Activated CD4-positive, alpha-beta T cell treated with anti-CD3 and anti-CD28 coated beads, Interleukin-2, amount 50 U/mL, for 48 hours (primary cell): ENCODE measurements at places on chromosomes 2 and 18.

DNA sequence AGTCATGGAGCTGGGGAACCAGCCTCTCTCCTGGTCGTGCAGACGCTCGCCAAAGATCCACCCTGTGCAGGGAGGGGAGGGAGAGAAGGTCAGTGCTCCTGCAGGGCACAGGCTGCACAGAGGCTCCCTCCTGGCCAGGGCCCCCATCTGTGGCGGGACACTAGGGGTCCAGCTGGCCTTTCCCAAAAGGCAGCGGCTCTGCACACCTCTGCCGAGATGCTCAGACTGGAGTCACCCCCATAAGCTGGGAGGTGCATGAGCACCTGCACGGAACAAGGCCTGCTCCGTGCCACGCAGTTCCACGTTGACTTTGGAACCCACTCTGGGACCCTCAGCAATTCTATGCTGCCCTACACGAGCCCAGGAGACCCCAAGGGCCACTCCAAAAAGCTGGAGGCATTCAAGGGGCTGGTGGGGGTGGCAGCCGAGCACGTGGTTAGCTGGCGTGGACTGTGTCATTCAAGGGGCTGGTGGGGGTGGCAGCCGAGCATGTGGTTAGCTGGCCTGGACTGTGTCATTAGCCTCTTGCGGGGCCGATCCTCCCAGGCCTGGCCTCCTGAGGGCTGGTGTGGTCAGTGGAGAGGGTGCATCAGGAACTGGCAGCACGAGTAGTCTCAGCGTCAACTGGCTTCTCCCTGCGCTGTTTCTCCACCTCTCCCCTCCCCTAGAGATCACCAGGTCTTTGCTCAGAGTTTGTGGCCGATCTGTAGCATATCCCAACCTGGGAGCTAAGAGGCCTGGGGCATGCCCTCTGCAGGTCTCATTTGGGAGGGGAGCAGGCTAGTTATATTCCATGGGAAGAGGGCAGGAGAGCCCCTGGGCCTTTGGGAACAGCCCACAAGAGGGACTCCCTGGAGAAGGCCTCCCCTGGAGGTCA is 9.8 kb downstream of the SNORC start:
- no peak for DNase-seq

GRCh38 chr2:96775160-96775559 is 14.5 kb downstream of the CNNM4 start:
- DNase-seq: no peak

DNA sequence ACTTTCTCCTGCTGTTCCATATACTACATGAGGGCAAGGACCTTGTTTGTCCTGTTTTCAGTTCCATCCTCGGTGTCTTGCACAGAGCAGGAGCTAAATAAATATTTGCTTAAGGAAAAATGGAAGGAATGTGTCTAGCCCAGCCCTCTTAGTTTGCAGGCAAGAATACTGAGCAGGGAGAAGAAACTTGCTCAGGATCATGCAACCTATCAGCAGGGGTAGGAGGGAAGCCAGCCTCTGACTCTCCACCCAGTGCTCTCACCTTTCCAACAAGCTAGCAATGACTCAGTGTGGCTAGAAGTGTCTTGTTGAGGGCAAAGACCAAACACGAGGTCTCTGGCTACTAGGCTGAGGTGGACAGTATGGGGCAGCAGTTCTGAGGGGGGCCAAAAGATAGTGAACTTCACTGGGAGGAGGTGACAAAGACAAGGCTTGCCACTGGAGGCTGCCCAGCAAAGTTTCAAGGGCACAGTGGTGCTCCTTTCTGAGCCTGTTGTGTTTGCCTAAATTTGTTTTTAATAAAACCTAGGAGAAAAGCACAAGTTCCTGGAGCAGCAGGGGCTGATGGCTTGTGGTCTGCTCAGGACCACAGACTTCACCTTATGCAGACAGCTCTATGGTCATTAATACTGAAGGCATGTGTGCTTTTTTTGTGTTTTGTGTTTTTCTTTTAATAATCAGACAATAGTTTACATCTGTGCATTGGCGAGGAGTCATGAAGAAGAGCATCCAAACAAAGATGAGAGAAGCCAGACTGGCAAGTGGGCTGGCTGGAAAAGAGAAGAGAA is 49.1 kb upstream of the CTAGE1 start:
- no peak for DNase-seq

DNA sequence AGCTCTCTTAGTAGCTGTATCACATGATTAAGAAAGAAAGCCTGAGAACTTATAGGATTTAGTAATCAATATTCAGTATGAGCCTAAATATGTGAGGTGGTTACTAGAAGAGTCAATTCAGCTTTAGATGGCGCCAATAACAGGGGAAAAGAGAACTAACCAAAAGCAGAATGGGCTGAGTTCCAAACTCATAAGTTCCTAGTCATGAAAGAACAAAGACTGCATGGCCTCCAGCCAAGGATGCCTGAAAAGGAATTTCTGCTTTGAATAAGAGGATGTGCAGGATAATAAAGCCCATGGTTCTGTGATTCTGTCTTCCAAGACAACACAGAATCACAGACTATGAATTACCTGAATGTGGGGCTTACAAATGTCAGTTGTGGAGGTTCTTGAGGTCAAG is 196.5 kb downstream of the SATB2 start:
- no peak for DNase-seq

DNA sequence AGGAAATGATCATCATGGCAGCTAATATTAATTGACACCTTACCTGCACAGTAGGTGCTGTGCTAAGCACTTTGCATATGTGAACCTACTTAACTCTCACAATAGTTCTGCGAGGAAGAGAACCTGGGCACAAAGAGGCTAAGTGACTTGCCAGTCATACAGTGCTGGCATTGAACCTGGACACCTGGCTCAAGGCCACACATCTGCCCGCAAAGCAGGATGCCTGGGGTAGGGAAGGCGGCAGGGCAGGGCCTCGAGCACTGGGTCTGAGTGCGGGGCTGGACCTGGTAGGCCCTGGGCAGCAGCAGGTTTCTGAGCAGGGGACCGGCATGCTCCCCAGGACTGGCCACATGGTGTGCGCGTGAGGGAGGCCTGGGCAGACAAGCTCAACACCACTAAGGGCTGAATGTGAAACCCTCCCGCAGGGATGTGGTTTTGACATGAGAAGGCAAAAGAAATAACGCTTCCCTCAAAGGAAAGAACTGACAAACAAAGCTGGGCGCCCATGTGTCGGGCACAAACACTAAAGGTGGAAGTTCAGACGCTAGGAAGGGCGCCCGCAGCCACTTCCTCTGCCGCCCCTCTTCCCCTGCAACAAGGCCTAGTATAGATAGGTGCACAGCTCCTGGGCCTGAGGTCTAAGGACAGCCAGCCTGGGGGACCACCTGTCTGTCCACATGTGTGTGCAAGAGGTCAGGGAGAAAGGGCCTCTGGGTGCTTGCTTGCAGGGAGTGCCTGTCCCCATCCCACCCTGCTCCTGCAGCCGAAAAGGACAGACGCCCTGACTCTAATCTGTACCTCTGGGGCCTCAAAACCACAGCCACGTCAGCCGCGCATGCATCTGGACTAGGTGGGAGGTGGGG is 92.5 kb downstream of the ZFP36L2 start:
- DNase-seq: peak; percentile 70

GRCh38 chr2:109403841-109404201 is 209.9 kb downstream of the SEPTIN10 start:
- DNase-seq: no peak

- DNase-seq: no peak
Observed at GRCh38 chr2:182050333-182051135, 64.9 kb downstream of the PPP1R1C start.

GRCh38 chr2:218985325-218986091 is 524 bp upstream of the FEV start:
- no peak for DNase-seq

- DNase-seq: no peak
Observed at GRCh38 chr2:232488097-232488711, 570 bp upstream of the ECEL1 start.

DNA sequence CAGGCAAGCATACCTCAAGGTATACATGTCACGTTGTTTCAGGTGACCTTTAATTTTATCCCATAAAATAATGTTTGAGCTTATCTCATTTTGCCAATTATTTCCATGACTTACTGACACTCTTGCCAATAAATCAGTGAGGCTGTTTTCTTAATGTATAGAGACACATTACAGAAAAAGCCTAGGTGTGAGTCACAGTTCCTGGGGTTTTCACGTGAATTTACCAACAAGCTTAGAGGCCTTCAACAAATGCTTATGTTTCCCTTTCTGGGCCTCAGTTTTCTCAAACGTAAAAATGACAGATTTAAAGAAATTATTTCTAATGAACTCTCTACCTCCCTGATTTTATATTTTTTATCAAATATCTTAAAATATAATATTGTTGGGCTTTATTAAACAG is 517.5 kb upstream of the SPHKAP start:
- no peak for DNase-seq

DNA sequence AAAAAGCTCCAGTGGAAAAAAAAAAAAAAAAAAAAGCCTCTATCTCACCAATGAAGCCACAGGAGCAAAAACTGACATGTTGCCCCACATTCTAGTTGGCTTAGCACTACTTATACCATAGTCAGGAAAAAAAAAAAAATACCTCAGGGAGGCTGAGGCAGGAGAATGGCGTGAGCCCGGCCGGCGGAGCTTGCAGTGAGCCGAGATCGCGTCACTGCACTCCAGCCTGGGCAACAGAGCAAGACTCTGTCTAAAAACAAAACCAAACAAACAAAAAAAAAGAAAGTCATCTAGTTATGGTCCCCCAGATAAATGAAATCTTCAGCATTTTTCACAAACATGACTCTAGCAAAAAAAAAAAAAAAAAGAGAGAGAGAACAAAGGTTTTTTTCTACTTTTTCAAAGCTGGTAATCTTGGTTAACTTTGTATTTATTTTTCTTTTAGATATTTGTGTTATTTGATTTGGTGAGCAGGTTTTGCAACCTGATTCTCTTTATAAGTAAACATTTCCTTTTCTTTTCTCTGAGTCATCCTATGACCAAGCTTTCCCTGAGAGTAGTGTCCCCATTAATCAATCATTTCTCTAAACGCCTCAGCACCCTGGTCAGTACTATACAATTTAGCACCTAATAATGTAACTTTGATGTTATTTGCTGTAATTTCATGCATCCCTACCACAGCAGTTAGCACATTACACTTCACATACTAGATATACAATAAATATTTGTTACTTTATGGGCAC is 273.7 kb upstream of the PIK3C3 start:
- DNase-seq: no peak

DNA sequence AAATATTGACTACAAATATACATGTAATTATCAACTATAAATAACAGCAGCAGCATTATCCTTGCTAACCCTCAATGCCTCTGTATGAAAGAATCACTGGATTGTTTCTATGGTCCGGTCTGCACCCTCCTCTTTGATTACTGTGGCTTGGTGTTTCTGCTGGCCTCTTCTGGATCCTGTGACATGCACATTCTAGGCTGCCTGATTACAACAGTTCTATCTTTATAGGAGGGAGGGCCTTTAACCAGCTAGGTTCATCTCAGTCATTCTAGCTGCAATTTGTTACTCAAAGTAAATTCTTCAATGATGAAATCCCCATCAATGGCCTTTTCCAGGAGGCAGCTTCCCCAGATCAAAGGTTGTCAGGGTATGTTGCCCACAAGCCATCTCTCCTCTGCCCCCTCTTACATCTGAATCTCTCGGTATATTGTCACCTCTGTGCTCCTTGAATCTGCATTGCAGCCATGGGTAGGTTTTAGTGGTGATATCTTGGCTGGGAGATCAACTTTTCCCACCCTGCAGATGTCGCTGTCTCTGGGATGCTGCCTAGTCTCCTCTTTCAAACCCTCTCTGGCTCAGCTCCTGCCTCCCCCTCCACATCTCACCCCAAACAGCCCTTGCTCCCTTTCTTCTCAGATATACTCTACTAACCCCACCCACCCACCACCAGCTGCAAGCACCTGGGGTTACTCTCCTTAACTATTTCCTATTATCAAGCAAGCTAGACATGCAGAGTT is 106.2 kb upstream of the BZW1 start:
- no peak for DNase-seq

DNA sequence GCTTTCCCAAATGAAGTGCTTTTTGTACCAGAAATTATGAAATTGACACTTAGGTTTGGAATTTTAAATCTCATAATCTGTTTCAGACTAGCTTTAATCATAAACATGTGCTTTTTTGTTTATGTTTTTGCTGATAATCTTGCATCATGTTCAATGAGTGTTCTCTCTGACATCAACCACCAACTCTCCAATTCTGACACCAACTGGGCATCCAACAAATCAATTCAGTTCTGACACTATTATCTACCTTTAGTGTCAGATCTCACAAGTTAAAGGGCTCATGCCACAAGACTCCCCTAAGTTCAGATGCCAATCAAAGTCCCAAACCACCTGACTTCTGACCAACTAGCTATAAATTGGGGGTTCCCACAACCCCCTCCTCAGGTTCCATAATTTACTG is 19.6 kb downstream of the PELI1 start:
- no peak for DNase-seq

DNA sequence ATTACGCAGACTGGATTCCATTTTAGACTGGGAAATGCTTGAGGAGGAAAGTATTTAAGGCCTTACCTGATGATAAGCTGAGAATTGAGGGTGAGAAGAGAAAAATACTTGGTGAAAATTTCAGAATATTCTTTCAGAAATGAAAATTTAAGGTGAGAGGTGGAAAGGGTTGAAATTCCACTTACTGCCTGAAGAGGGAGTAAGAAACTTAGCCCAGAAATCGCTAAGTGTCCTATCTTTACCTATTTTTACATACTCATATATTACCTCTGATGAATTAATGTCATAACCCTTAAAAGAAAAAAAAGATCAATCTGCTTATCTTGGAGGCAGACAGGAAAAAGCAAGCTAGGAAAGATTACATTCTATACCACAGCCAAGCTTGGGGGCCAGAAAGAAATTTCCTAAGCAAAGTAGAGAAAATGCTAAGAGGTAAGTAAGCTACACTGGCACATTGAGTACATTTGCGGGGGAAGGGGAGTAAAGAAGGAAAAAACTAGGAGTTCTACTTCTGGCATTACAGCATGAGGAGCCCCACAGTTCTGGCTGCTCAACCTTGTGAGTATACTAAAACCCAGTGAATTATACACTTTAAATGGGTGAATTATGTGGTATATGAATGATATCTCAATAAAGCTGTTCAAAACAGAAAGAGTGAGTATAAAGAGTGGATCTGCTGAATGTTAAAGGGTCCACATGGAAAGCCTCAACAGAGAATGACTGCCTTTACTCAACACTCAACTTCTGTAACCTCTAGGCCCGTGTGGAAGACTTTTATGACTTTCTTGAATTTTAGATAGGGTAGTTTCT is 33.8 kb downstream of the SMC6 start:
- no peak for DNase-seq

GRCh38 chr2:207772081-207772843 is 2.6 kb upstream of the FZD5 start:
- peak; percentile 37 for DNase-seq

DNA sequence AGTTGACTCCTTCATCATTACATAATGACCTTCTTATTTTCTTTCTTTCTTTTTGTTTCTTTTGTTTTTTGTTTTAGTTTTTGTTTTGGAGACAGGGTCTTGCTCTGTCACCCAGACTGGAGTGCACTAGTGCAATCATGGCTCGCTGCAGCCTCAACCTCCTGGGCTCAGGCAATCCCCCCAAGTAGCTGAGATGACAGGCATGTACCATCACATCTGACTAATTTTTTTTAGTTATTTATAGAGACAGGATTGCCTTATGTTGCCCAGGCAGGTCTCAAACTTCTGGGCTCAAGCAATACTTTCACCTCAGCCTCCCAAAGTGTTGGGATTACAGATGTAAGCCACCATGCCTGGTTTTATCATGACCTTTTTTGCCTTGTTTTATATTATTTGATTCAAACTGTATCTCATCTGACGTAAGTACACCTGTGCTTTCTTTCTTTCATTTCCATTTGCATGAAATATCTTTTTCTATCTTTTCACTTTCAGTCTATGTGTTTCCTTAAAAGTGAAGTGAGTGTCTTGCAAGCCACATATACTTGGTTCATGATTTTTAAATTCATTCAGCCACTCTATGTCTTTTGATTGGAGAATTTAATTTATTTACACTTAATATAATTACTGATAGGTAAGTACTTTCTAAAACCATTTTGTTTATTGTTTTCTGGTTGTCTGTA is 39.1 kb downstream of the SP100 start:
- DNase-seq: no peak
